ENCODE measurements at places on chromosomes 4 and X.

GRCh38 chr4:142449771-142450373 lies 396.2 kb downstream of the INPP4B start:
- DNase-seq = no peak

DNA sequence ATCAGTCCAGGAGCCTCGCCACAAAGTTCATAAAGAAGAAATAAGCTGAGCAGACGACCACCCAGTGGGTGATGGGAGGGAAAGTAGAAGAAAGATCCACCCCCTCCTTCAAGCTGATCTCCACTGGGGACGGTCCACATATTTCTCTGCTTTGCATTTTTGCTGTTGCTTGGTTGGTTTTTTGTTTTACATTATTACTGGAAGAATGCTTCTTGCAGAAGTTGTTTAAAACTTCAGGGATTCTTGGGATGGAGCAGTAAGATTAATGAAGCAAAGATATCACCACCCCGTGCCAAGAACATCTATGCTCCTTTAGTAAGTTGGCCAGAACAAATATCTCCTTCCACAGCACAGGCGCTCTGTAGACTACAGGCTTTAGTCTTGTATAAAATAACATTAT lies 30.1 kb downstream of the LGI2 start:
- no peak for DNase-seq

DNA sequence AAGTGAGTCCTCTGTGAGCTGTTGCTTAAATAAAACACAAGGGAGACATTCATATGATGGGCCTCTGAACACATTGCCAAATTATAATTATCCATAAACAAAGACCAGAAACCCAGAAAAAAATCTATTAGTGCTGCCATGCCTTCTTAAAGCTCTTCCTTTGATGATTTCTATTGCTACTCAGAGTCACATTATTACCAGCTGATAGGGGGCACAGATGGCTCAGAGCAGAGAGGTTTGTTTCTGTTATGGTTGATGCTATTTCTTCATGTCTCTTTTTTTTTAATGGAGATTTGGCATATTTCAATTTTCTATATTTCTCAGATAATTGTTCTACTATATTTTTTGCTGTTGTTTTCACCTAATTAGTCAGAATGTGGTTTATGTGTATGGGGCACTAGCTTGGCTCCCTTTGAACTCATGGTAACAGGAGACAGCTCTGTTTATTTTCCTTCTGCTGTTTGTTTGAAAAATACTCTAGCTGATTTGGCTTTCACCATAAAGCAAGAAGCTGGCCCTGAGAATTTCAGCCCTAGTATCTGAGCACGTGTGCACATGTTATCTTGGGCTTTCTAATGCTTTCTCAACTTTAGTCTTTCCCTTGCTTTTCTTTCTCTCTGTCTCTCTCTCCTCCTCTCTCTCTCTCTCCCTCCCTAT lies 568.8 kb downstream of the PPARGC1A start:
- DNase-seq = no peak

DNA sequence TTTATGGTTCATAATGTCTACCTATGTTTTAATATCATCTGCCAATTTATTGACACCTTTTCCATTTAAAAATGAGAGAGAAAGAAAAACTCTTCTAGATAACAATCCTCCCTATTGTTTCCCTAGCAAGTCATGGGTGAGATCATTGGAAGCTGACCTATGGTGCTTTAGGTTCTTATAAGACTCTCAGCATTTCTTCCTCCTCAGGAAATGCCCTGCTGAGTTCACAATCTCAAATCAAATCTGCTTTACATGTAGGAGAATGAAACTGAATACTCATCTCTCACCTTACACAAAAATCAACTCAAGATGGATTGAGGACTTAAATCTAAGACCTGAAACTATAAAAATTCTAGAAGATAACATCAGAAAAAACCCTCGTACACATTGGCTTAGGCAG lies 267.4 kb downstream of the RAPGEF2 start:
- no peak for DNase-seq

DNA sequence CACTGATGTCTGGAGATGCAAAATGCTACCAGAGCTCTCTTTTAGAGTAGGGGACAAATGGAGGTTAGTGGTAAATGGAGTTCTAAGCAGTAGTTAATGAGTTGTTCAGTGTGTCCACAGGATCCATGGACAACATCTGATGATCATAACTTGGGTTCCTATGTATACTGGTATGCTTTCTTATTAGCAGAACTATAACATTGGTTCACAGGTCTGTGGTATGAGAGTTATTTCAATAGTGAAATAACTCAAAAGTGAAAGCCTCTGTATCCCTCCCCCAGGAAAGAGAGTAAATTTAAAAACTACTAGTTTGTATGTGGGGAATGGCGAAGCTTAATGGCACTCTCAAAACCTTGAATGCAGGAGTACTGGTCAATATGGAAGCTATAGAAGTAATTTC lies 363.5 kb upstream of the EMCN start:
- DNase-seq = no peak

All from breast epithelium (tissue), 4 donors.